LNCaP clone FGC (cell line): ENCODE measurements at places on chromosomes 5 and 9.

- DNase-seq, result no peak
Measured at GRCh38 chr5:9198394-9198793, 347.5 kb downstream of the SEMA5A start.

DNA sequence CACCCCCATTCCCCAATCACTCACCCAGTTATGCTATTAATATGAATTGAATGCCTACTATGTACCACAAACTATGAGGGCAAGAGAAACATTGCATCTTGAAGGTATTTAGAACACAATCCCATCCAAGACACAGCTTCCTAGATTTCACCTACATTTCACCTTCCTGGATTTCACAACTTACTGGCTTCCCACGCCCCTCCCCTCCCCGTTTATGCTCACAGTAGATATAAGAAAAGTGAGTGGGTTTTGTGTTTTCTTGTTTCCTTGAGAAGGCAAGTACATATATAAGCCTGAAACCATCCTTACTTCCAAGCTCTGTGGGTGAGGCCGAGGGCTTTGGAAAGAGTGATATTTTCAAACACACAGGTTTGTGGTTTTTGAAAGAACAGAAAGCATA lies 465.0 kb downstream of the BNC2 start:
- DNase-seq, result no peak

GRCh38 chr5:11650936-11651335 lies 253.3 kb downstream of the CTNND2 start:
- DNase-seq, result no peak

- no peak for DNase-seq
Measured at GRCh38 chr9:2984491-2984890, 140.6 kb upstream of the PUM3 start.

DNA sequence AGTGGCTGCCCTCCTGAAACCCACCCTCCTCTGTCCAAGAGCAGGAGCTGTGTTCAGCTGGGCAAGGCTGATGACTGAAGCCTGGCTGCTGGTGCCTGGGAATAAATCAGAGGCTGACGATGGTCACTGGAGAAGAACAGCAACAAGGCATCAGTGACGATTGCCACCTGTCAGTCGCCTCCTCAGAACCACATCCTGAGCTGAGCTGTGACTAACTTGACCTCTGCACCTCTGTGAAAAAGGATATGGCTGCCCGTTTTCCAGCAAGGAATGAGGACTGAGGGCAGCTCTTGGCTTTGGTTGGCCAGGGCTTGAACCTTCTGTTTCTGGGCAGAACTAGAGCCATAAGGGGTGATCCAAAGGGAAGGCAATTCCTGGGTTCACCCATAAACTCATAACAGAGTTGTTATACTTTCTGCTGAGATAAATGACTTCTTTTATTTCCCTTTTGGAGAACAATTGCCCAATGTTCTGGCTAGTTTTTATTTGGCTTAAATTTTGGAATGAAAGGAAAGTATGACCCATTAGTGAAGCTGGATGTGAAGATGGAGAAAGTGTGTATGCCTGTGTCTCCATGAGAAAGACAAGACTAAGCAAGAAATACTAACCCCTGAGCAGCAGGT lies 40.1 kb downstream of the TRIP13 start:
- no peak for DNase-seq

DNA sequence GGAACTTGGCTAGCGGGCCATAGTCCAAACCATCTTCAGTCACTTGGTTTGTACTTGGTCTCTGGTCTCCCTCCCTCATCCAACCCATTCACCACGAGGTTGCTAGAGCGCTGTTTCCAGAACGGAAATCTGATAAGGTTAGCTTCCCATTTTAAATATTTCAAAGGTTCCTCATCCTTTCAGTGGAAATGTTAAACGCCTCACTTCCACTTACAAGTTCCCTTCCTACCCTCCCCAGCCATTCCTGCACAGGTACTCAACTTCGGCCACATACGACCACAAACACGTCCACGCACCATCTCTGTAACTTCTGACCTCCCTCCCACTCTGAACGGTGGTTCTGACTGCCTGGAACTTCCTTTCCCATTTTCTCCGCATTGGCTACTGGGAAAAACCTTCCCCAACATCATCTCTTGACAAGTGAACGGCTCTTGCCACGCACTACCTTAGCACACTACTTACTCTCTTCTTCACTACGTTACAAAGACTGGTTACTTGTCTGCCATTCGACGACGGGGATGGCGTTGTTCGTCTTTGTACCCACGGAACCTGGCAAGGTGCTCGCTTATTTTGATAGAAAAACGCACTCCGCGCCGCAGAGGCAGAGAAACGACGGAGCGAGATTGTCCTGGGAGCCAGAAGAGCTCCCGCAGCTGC lies 629 bp downstream of the CCNH start:
- DNase-seq, result no peak

DNA sequence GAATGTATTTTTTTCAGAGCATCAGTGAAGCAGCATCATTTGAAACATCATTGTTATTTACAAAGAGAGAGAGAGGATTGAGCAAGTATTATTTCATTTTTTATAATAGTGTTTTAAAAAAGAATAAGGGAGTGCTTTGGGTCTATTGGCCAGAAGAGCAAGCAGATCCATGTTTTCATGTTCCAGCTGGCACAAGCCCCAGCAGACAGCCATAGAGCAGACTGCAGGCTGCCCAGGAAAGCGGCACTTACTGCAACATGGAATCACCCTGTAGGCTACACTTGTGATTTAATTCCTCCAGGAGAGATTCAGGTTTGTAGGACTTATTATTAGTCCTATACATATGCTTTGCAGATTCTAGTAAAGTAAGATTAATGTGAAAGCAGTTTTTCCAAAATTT lies 407.0 kb upstream of the GRAMD2B start:
- DNase-seq, result no peak

DNA sequence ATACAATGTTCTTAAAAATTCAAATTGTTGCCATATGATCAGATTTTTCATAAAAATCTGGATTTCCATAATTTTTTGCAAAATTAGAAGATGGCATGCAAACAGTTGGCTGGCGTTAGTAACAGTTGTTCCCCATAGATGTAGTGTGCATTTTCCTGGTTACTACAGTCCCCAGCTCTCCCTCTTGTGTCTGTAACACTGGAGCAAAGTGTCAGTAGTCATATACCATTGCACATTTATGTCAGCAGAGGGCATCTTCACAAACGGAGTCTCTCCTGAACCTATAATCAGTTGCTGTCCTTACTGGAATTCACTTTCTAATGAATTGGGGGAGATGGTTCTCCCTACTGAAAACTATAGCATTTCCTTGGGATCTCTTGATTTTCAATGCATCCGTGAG lies 44.7 kb upstream of the DMAC1 start:
- DNase-seq, result no peak

DNA sequence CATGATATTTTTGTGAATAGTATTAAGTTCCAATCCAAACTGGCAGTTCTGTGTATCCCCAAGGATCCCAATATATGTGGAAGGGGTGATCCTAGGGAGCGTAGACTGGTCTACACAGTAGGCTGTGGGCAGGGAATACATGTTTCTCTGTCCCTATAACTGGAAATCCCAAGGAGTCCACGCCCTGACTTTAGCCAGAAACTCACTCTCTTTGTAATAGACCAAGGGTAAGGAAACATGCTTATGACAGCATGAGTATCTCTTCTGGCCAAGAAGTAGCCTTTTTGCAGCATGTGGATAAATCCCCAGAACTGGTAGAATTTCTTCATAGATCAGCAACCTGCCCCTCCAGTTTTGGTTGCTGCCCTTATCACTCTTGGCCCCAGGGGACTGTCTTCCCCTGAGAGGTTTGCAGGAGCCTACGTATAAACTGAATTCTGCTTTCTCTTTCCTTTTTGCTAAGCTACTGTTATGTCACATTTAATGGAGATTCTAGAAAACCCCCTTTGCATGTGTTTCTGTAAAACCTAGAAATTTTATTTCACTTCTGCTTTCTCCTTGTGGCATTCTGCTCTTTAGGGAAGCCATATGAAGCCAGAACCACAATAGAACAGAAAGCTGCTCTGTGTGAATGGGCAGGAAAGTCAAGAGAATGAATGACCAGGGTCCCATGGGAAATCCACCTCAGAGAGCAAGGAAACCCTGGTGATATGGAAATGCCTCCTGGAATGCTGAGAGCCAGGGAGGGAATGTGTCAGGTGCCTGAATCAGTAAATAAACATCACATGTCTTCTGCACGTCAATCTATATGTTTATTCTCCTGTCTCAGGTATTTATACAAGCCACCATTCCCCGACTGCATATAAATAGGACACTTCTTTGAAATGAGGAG lies 3.5 kb downstream of the IFNA2 start:
- DNase-seq, result no peak

GRCh38 chr9:133067006-133067405 lies 5.2 kb downstream of the CEL start:
- DNase-seq, result no peak

DNA sequence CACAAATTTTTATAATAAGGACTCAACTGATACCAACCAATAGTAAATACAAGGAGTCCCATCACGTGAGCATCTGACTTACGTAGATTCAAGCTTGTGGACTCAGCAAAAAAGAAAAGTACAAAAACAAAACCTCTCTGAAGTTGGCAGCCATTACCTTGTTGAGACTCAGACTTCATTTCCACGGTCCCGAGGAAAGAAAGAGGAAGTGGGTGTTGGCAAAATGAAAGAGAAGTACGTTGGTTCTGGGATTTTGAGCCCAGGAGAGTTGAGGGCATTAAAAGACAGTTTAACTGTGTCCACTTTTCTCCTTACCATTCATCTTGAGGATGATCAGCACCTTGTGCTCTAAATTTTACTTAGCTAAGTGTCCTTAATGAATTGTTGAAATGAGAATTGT lies 26.7 kb downstream of the NCBP1 start:
- DNase-seq, result no peak

DNA sequence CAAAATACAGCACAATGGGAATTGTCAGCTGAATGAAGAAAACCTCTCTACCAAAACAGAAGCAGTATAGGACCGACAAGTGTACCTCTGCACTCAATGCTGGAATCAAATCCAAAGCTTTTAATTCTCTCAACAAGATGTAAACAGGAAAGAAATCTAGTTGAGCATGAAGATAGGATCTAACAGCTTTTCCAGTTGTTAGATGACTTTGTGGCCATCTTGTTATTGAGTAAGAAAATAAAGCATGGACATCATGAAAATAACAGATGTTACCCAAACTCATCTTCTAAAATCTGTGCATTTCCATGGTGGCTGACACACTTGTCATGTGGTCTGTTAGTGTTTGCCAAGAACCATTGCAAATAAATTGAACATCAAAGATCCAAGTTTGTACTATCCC lies 34.7 kb downstream of the SREK1 start:
- no peak for DNase-seq

- no peak for DNase-seq
Measured at GRCh38 chr9:99178912-99179872, 42.5 kb downstream of the ALG2 start.

GRCh38 chr5:102713278-102713677 lies 41.8 kb upstream of the PAM start:
- DNase-seq, result no peak

DNA sequence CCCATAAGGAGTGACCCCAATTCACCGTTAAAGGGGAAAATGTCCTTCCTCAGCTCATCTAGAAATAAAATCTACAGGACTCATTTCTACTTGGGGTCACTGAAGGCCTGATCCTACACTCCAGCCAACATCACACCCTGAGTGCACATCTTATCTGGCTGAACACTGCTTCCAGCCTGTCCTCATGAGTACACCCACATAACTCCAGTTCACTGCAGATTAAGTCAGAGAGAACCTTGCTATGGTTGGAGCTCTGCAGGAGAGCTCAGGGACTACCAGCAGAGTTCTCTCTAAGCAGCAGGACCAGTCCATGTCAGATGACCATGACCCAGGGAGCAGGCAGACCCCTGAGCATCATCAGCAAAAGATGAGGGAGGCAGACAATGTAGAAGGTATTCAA lies 126.9 kb upstream of the MAP3K1 start:
- no peak for DNase-seq

- no peak for DNase-seq
Measured at GRCh38 chr5:122089096-122090013, 11.3 kb upstream of the LOX start.

DNA sequence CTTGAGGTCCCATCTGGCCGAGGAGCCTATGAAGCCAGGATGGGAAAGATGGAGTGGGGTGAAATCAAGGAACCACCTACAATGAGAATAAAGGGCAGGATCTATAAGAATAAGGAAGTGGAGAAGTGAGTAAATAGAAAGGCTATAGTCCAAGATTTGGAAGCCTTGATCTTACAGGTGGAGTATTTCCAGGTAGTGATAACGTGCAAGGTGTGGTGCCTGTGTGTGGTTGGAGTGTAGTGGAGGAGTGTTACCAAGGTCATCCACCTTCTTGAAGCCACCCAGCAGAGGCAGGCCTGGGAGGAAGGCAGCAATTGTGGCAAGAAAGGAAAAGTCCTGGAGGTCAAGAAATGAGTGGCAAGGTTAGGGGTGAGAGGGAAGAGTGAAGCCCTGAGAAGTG lies 72.9 kb downstream of the IQGAP2 start:
- no peak for DNase-seq

DNA sequence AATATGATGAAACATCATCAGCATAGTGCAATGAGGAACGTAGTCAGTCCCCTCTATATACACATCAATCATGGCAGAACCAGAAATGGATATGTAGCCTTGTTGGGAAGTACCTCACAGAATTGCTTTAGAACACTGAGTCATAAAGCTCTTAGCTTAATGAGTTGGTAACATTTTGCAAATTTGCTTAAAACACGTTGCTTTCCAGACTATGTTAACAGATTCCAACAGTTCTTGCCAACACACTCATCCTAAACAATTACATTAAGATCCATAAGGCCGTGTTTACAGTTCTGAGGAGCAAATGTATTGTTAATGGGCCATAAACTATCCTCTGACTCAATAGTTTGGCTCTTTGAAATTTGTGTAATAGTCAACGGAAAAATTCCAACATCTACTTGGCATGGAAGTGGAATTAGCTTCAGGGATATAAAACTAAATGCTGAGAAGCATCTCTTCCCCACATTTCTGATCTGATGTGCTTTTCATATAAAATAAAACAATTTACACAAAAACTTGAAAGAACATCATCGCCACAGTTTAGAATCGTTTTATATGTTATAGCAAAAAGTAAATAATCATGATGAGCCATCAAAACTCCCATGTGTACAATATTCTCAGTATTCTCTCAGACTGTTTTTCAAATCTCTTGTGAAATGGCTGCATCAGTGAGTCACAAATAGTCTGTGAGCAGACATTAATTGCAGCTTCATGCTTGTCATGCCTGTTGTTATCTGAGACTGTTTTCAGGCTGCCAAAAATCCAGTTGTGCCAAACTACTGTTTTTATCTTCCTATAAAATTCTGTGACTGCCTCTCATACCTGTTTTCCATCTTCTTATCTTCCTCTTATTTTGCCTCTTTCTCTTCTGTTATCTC lies 291.9 kb downstream of the COX7C start:
- no peak for DNase-seq

DNA sequence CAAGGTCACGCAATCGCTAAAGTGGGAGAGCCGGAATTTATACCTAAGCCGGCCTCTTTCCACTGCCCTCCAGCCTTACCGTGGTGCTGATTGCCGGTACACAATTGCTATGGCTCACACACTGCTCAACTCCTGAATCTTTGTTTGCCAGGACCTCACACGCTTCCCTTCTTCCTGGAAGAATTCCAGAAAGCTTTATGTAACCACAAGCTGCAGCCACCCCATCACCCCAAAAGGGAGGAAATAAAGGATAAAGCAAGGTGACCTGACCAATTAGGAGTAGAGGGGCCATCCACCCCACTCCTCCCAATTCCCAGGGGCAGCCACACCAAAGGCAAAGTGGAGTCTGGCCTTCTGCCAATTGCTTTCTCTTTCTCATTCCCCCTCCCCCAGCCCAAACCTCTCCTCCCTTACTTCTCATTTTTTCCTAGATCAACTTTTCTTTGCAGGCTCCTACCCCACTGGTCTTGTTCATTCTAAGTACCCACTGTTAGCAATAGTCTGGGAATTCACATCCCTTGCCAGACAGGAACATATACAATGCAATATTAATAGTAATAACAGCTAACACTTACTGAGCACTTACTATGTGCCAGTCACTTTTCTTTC lies 18.0 kb upstream of the CDC23 start:
- no peak for DNase-seq
